Urothelium cell line (cell line): ENCODE measurements at places on chromosomes 11 and 22.

DNA sequence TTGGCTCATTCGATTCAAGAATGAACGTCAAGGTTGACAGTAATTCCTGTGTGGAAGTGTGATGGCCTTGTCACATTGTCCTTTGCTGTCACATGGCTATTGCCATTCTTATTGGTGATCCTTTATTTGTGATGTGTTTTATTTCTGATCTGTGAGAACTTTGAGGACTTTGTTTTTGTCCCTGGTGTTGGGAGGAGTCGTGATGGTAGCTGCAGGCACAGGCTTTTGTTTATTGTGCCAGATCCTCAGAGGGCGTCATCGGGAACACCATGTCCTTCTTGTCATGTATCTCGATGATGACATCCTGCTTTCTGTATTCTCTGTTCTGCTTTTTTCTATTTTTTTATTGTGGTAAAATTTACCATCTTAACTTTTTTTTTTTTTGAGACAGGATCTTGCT lies 5.6 kb downstream of the PICK1 start:
- no peak for DNase-seq

- DNase-seq = no peak
These were observed 3.2 kb upstream of the BDNF start for GRCh38 chr11:27703481-27703880.

DNA sequence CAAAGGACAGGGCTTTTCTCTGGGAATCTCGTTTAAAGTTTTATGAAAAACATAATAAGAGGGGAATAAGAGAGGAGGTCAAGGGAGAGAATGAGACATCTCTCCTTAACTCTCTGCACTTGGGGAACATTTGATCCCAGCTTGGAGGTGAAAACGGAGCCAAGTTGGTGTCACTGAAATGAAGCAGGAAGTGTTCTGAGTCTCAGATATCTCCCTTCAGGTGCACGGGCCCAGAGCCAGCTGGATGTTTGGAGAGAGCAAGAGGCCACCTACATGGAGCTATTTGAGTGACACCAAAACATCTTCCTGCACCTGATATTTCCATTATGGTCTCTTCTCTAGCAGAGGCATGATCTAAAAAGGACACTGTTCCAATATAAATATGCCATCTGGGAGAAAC lies 85.7 kb downstream of the BLID start:
- DNase-seq = no peak

- peak; percentile 40 for DNase-seq
These were observed 936 bp downstream of the BRD1 start for GRCh38 chr22:49826603-49827270.

DNA sequence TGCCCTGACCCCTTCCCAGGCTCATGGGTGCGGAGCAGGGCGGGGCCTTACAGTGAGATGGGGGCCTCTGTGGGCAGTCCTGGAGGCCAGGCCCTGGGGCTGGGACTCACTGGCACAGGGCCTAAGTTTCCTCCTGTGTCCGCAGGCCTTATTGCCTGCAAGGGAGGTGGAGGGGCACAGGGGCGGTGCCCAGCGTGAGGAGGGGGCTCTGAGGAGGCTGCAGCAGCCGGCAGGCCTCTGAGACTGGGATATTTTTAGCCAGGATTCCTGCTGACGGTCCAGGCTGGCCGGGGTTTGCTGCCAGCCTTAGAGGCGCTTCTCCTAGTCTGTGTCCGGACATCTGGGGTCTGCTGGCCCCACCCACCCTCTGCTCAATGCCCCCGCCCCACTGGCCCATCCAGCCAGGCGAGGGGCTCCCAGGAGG lies 5.7 kb upstream of the RTN4R start:
- no peak for DNase-seq

DNA sequence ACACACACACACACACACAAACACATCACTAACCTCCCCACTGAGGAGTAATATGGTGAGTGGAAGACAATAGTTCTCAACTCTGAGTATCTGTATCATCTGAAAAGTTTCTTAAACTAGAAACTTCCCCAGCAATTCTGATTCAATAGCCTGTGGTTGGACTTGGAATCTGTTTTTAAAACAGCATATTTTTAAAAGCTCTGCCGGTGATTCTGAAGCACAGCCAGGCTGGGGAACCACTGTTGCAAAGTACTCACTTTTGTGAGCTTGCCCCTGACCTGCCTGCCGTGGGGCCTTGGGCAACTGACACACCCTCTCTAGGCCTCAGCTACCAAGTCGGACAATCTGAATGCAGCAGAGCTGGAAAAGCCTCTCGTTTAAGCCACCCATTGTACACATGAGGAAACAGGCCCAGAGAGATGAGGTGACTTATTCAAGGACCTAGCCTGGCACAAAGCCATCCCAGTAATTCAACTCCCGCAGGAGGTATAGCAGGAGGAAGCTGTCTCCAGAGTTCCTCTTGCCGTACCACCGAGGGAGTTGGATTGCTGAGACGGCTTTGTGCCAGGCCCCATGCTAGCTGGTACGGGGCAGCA lies 8.9 kb downstream of the SLC15A3 start:
- no peak for DNase-seq

GRCh38 chr22:27331526-27332281 lies 469.9 kb downstream of the MN1 start:
- DNase-seq = peak; percentile 71

DNA sequence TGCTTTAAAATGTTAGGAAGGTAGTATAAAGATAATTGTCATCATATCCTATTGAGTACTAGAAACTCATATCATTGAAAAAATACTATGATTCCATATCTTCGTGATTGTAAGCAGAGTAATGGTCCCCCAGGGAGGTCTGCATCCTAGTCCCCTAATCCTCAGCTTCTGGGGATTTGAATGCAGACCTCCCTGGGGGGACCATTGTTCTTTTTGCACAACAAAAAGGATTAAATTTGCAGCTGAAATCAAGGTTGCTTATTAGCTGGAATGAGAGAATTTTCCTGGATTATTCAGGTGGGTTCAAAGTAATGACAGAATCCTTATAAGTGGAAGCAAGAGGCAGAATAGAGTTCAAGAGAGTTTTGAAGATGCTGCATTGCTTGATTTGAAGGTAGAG lies 26.1 kb upstream of the MS4A6A start:
- DNase-seq = no peak

DNA sequence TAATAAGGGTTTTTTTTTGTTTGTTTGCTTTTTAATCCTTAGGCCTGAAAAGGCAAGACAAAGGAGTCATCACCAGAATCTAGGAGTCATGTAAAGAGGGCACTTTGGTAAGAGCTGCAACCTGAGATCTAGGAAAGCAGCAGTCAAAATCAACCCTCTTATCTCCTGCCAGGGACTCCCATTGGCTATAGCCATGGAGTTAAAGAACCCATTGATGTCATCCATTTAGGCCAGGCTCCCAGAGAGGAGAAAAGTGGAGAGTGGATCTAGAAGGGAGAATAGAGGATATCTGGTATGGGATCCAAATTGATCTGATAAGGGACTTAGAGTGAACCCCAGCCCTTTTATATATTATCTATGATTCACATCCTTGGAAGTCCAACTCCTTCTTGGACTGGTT lies 35.9 kb downstream of the ZNF215 start:
- no peak for DNase-seq

GRCh38 chr11:13105237-13105844 lies 96.2 kb downstream of the RASSF10 start:
- no peak for DNase-seq

DNA sequence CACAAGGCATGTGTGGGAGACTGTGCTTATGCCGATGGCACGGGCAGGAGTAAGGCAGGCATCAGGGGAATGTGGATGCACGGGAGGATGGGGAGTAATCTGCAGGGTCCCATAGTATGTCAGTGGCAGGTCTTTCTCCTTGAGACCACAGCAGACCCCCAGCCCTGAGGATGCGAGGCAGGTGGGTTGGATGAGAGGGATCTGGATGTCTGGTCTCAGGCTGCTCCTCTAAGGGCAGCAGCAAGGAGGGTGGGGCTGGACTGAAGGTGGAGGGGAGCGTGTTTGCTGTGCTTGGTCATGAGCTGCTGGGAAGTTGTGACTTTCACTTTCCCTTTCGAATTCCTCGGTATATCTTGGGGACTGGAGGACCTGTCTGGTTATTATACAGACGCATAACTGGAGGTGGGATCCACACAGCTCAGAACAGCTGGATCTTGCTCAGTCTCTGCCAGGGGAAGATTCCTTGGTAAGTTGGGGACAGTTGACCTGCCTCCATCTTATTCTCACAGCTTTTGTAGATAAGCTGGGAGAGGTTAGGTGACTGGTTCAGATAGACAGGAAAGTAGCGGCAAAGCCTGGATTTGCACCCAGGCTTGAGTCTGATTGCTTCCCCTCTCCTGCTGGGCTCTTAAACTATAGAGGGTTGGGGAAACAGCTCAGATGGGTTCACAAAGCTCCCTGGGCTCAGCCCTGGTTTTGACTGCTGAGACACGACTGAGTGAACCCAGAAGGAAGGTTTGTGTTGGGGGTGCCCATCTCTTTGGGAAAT lies at the start of gene APOL1:
Gene APOL1 (plus strand): TSS at position 380 of the 769 bp plus-strand sequence. CDS start 1,823 bp downstream, outside the sequence.
- peak; percentile 57 for DNase-seq
